ENCODE measurements at places on chromosomes 6 and 20.

DNA sequence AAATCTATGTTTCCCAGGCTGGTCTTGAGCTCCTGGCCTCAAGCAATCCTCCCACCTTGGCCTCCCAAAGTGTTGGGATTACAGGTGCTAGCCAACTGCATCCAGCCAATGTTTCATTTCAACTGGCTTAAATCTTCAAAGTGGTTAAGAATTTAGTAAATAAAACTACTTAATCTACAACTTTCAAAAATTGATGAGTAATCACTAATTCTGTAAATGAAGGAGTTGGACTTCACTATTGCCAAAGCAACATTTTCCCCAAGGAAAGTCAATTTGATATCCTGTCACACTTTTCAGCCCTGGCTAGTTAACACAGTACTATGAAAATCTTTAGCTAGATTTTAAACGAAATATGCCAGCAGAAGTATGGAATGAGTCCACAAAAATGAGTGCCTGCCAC is 3.8 kb downstream of the TOMM6 start:
- no peak for DNase-seq

- DNase-seq: no peak
These were observed 76.5 kb downstream of the EFHC1 start for GRCh38 chr6:52496631-52497030.

DNA sequence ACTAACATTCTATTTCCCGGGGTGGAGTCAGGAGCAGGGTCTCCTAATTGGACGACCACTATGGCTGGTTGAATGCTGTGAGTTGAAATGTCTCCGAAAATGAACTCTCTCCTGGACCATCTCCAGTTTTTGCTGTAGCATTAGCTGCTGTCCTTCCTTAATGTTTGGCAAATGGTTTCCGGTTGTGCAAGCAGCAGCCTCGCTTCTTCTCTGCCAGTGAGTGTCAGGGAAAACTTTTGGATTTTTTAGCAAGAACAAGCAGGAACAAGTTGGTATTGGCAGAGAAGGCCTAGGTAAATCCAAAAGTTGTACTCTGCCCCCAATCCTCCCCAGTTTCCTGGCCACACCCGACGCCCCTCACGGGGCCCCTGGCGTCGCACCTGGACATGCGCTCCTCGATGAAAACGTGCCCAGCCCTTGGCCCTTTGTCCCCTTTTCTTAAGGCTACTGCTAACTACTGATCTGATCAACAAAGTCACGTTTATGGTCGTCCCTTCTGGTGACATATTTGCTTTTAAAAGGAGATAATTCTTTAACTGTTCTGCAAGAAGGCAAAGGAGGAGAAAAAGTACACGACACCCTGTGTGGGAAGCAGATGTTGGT is 103.2 kb downstream of the ARMC2 start:
- no peak for DNase-seq

DNA sequence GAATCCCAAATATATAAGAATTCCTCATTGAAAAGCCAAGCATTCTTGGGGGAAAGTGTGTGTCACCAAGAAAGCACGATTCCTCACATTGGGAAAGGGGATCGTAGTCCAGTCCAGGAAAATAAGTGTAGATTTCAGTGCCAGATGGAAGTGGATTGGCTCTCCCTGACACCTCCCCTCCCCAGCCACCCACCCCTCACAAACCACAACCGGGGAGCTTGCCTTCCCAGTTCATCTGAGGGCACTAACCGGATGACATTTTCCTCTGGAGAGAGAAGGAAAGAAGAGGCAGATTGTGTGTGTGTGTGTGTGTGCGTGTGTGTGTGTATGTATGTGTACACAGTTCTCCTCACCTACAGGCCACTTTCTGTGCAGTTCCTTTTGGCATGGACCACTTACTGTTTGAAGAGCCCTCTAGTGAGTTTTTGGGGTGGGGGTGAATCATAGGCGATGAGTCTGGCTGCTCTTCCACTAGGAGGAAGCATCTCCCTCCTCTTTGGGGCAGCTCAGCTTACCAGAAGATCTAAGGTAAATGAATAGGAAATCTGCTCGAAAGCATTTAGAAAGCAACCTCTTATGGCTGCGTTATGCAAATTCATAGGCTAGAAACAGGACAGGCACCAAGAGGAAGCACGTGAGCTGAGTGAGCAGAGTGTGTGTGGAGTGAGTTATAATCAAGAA is 20.8 kb downstream of the DAAM2 start:
- no peak for DNase-seq

GRCh38 chr6:130027948-130028347 is 9.6 kb downstream of the L3MBTL3 start:
- DNase-seq: no peak

DNA sequence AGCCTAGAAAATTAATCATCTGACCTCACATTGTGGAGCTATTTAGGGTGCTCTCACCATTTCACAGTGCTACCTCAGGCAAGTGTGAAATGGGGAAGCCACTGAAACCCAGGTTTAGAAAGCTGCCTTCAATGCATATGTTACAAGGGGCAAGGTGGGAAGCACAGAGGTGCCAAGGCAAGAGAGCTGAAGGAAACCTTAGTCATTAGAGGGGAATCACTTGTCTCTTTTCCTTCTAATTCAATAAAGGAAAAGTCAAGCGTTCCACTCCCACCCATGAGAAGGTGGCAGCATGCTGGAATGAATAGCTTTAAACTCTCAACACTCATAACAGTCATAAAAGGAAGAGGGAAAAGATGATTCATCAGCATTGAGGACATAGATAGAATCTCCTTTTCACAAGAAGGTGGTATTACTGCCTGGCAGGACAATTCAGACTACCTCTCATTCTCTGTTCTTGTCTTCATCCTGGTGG is 251.9 kb upstream of the IRAK1BP1 start:
- DNase-seq: no peak

- no peak for DNase-seq
These were observed 26.0 kb downstream of the PTPRA start for GRCh38 chr20:2899243-2899642.

GRCh38 chr6:70758883-70759282 is 91.2 kb downstream of the SMAP1 start:
- no peak for DNase-seq

DNA sequence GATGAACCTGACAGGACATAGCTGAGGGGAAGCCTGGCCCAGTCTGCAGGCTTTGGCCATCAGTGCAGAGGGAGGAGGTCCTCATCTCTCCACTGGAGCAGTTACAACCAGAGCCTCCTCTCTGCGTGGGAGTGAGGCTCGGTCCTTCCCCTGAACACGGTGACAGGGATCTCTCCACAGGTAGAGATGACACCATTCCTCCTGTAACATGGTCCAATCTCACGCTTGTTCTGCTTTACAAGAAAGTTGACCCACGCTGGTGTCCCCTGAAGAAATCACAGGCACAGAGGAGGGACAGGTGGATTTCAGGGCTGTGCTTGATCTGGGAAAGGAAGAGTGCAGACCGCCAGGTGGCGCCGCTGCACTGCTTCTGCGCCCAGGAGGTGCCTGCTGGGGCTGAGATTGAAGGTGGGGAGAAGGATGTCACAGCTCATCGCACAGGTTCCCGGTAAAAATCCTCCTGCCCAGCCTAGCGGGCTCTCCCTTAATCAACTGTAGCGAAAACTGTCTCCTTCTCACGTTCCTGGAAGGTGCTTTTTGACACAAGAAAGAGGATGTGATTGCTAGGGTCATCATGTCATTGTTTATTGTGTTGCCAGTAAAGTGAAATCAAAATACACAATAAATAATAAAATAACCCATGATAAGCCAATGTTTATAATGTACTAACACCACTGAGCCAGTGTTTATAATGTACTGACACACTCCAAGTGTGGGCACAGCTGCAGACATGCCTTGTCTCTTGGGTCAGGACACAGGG is 20.4 kb downstream of the HLA-G start:
- peak; percentile 60 for DNase-seq

DNA sequence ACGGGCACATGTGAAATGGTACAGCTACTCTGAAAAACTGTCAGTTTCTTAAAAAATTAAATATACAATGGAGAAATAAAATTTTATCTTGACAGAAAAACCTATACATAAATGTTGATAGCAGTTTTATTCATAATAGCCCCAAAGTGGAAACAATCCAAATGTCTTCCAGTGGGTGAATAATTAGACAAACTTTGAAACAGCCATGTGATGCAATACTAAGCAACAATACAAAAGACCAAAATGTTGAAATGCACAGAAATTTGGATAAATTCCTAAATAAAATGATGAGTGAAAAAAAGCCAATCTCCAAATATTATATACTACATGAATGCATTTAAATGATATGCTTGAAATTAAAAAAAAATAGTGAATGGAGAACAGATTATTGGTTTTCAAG is 523.1 kb downstream of the HTR1B start:
- no peak for DNase-seq

DNA sequence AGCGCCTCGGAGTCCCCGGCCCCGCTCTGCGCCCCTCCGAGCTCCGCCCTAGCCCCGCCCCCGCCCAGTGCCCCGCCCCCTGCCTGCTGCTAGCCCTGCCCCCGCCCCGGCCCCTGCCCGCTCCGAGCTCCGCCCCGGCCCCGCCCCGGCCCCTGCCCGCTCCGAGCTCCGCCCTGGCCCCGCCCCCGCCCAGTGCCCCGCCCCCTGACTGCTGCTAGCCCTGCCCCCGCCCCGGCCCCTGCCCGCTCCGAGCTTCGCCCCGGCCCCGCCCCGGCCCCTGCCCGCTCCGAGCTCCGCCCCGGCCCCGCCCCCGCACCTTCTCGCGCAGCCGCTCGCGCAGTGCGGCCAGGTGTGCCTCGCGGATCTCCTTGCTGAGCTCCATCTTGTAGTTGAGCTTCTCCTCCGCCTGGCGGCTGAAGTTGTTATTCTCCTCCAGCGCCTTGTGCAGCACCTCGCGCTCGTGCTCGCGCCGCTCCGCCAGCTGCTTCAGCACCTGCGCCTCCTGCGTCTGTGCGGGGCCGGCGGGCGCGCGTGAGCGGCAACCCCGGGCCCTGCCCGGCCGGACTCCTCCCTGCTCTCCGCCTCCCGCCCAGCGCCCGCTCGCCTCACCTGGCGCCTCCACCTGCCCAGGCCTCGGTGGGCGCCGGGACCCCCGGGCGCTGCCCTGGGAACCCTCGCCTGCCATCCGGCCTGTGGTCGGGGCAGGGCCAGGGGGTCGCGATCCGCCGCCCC is 11.3 kb downstream of the STMN3 start:
- peak; percentile 73 for DNase-seq

DNA sequence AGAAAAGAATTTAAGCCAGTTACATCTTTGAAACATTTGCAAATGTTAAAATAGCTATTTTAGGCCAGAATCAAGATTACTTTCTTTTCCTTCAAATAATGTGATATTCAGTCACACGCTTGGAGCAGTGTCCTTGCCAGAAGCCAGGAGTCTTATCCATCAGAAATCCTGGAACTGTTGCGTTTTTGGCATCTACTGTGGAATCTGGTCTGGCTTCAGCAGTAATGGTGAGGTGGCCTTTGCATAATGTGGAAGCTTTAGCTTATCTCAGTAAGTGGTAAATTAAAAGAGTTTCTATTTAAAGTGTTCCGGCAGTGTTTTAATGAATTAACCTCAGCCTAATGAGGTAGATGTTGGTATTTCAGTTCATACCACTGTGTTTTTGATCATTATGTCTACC is 97.6 kb downstream of the FIG4 start:
- no peak for DNase-seq

GRCh38 chr20:33719277-33719988 is 677 bp downstream of the PXMP4 start:
- DNase-seq: no peak

- DNase-seq: no peak
These were observed 138.0 kb downstream of the NFATC2 start for GRCh38 chr20:51404297-51405060.

- no peak for DNase-seq
These were observed 135.1 kb downstream of the ZFP64 start for GRCh38 chr20:52056203-52057062.
